ENCODE measurements at places on chromosomes 7 and 10. TPM values are rescaled to one million over a fixed set of nuclear protein-coding genes. Genes with fewer than 3 reads are reported as not detected.
A peak's percentile ranks its signal among the peaks of the same experiment; 100 is the strongest.

DNA sequence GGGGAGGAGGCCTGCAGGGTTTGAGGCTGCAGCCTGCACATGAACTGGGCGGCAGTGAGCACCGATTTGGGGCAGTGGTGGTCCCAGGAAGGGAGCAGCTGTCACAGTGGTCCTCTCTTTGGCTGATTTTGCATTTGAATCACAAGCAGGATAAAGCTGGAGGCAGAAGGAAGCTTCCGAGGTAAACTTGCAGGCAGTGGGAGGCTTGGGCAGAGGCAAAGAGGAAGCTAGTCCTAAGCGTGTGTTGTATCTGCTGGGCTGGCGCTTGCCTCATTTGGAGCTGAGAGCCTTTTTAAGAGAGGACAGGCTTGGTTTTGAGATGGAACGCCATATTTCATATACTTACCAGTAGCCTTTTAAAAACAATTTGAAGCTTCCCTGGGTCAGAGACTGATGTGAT, 177.2 kb upstream of the PODXL start:
- H3K4me1 ChIP-seq: no peaks in the 10 kb centered on the region
- no peak overlapping the region for H3K4me3 ChIP-seq
- DNase-seq: no peak
- H3K27me3 ChIP-seq: no peaks in the 10 kb centered on the region

GRCh38 chr7:53900856-53901528, 641.2 kb upstream of the VSTM2A start:
- no peak for DNase-seq
- no peaks in the 10 kb centered on the region for H3K27me3 ChIP-seq
- no peak overlapping the region for H3K4me3 ChIP-seq
- no peaks in the 10 kb centered on the region for H3K36me3 ChIP-seq
- H3K27ac ChIP-seq: no peak overlapping the region

The OGDHL gene
- total RNA-seq: 0.14 TPM

GRCh38 chr10:58721601-58722281, 209.1 kb downstream of the BICC1 start:
- H3K36me3 ChIP-seq: no peaks in the 10 kb centered on the region
- peaks cover 10% of the 10 kb centered on the region for H3K4me1 ChIP-seq
- H3K4me3 ChIP-seq: no peak overlapping the region
- H3K27me3 ChIP-seq: no peaks in the 10 kb centered on the region
- H3K27ac ChIP-seq: no peak overlapping the region

DNA sequence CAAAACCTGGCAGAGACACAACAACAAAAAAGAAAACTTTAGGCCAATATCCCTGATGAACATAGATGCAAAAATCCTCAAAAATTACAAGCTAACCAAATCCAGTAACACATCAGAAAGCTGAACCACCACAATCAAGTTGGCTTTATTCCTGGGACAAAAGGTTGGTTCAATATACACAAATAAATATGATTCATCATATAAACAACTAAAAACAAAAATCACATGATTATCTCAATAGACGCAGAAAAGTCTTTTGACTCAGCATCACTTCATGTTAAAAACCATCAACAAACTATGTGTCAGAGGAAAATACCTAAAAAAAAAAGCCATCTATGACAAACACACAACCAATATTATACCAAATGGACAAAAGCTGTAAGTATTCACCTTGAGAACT, 283.5 kb downstream of the THSD7A start:
- no peaks in the 10 kb centered on the region for H3K36me3 ChIP-seq
- no peak overlapping the region for H3K27ac ChIP-seq
- no peak for DNase-seq
- H3K4me3 ChIP-seq: no peak overlapping the region

DNA sequence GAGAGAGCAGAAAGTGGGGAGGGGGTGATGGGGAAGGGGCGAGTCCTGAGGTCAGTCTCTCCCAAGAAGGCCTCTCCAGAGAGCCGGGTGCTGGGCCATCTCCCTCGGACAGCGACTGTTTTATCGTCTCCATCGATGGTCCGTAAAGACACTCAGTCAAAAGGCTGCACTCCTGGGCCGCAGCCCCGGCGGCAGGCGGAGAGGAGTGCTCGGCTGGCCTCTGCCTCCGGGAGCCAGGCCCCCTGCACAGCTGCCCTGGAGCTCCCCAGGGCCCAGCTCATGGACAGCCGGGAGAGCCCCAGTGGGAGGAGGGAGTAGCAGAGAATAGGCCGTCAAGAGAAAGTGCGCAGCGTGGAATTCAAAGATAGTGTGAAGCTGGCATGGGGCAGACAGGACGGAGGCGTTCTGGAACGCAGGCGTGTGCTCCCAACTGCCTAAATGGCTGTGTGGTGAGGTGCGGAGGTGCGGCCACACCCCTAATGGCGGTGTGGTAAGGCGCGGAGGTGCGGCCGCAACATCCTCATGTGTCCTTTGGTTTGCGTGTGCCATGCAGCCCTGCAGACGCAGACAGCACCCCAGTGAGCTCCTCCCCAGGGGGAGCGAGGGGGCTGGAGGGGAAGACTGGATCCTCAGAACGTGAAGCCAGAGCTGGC, 477.5 kb upstream of the FOXK1 start:
- no peak overlapping the region for H3K4me3 ChIP-seq
- H3K36me3 ChIP-seq: peaks cover 4% of the 10 kb centered on the region
- no peaks in the 10 kb centered on the region for H3K4me1 ChIP-seq

The CYP2C19 gene
- not detected for total RNA-seq

- no peaks in the 10 kb centered on the region for H3K4me1 ChIP-seq
- DNase-seq: peak; percentile 71
- H3K4me3 ChIP-seq: no peak overlapping the region
- no peaks in the 10 kb centered on the region for H3K27me3 ChIP-seq
- no peak overlapping the region for H3K27ac ChIP-seq
Observed at GRCh38 chr7:657565-658119, 68.9 kb upstream of the DNAAF5 start.

- no peak within 1 kb of the TSS for H3K27ac ChIP-seq
- no peak for DNase-seq
- no peaks in the 10 kb centered on the region for H3K4me1 ChIP-seq
- no peak within 1 kb of the TSS for H3K4me3 ChIP-seq
- H3K27me3 ChIP-seq: peaks cover 50% of the 10 kb centered on the region
- no peaks in the 10 kb centered on the region for H3K36me3 ChIP-seq
Observed at GRCh38 chr10:117240621-117241529, at the start of gene SLC18A2. SLC18A2 (plus strand) TSS chr10:117241114; CDS start chr10:117241694, 580 bp downstream.

All from lung (tissue), 17 donors.